Lung (tissue), 17 donors: ENCODE measurements at places on chromosomes 4 and X. TPM values are rescaled to one million over a fixed set of nuclear protein-coding genes. Genes with fewer than 3 reads are reported as not detected.

DNA sequence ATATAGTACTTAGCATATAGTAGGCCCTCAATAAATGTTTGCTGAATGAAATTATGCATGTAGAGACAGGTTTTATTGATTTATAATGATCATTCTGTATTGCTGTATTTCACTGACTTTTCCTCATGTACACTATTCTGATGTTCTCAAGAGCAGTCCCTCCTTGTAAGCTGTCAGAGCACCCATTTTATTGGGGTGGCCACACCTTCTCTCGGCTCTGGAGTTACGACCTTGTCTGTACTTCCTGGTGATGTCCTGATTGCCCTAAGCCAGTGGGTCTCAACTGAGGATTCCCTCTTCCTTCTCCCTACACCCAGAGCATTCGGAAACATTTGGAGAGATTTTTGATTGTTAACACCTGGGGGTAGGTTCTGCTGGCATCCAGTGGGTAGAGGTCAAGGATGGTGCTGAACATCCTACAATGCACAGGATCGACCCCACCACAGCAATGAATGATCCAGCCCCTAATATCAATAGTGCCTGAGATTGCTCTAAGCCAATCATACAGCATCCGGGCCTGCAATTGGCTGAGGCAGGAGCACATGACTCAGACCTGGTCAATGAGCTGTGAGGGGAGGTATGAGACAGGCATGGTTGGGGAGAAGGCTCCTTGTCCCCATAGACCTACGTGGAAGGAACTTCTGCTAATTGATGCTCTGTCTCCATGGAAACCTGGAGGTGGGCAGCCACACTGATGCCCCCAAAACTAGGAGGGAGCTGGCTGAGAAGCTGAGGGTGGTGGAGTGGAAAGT lies 58.8 kb downstream of the CLDN34 start:
- no peak for DNase-seq
- H3K27me3 ChIP-seq: peaks cover 12% of the 10 kb centered on the region
- no peaks in the 10 kb centered on the region for H3K4me1 ChIP-seq
- no peak overlapping the region for H3K4me3 ChIP-seq
- no peaks in the 10 kb centered on the region for H3K36me3 ChIP-seq

GRCh38 chr4:77201857-77202256 lies 44.9 kb downstream of the CCNG2 start:
- H3K27me3 ChIP-seq: no peaks in the 10 kb centered on the region
- no peak for DNase-seq
- no peak overlapping the region for H3K4me3 ChIP-seq
- no peak overlapping the region for H3K27ac ChIP-seq
- no peaks in the 10 kb centered on the region for H3K4me1 ChIP-seq

The EFNB1 gene
- polyA plus RNA-seq: 30.4 TPM

DNA sequence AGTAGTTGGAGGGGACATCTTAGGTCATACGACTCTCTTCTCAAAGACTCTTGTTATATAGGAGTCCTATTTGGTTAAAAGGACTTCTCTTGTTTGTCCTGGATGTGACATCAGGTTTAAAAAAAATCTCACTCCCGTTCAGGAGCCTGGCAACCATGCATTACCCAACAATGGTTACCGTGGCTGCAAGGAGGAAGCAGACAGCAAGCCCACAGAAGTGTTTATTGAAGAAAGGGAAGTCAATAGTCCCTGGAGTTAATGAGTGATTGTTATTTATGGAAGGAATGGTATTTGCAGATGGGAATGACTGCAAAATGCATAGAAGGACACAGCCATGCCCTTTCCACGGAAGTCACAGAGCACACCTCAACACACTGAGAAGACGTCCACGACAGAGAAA lies 75.9 kb upstream of the ENPP6 start:
- DNase-seq: peak; percentile 65
- no peaks in the 10 kb centered on the region for H3K27me3 ChIP-seq
- no peak overlapping the region for H3K27ac ChIP-seq
- H3K4me3 ChIP-seq: no peak overlapping the region
- H3K36me3 ChIP-seq: no peaks in the 10 kb centered on the region

DNA sequence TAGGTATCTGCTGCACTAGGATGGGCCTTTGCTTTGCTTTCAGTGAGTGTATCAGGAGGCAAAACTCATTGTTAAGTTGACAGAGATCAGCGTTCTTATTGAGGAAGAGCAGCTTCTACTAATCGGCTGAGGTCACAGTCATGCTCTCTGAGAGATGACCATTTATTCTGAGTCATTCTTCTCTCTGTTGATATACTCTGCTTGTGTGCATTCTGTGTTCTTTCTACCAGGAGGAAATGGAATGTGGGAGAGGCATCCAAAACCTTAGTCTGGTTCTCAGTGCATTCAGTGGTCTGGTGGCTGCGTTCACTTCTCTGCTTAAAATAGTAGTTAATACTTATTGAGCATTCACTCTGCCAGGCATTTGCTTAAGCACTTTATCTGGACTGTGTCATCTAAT lies 66.2 kb downstream of the RRAGB start:
- no peak for DNase-seq
- H3K4me1 ChIP-seq: no peaks in the 10 kb centered on the region
- no peak overlapping the region for H3K27ac ChIP-seq
- H3K4me3 ChIP-seq: no peak overlapping the region
- no peaks in the 10 kb centered on the region for H3K36me3 ChIP-seq

- no peaks in the 10 kb centered on the region for H3K36me3 ChIP-seq
- no peaks in the 10 kb centered on the region for H3K4me1 ChIP-seq
- no peak for DNase-seq
- H3K4me3 ChIP-seq: no peak overlapping the region
Measured at GRCh38 chr4:165828928-165829327, 44.1 kb upstream of the TLL1 start.

The ARMCX1 gene
- 10.1 TPM for polyA plus RNA-seq

The GAGE12H gene
- polyA plus RNA-seq: not detected

The LNX1 gene
- 1.4 TPM for polyA plus RNA-seq

DNA sequence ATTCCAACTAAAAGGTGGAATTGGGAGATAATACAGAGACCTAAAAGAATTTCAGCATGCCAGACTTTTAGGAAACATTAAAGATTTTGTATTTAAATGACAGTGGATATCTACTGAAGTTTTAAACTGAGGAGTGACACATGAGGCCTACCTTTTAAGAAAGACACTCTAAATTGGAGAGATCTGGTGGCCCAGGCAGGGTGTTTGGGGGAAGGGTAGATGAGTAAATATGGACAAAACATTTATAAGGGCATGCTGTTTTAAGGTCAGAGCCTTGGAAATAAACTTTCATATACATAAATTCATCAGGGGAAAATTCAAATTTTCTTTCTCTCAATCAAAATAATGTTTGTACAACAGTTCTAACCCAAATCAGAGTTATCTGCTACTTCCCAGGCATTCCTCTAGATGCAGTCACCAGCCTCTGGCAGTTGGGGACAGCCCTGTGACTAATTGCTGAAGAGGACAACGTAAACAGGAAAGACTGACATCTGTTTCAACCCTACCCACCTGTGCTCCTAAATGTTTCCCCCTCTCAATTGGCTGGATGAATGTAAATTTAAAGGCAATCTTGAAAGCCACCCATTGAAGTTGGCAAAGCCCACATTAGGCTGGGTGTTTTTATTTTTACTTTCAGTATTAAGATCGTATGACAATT lies 1646.9 kb upstream of the ADGRL3 start:
- no peaks in the 10 kb centered on the region for H3K4me1 ChIP-seq
- H3K36me3 ChIP-seq: no peaks in the 10 kb centered on the region
- H3K27ac ChIP-seq: no peak overlapping the region
- H3K27me3 ChIP-seq: no peaks in the 10 kb centered on the region
- no peak overlapping the region for H3K4me3 ChIP-seq

The NIPAL1 gene
- 0.53 TPM for polyA plus RNA-seq

DNA sequence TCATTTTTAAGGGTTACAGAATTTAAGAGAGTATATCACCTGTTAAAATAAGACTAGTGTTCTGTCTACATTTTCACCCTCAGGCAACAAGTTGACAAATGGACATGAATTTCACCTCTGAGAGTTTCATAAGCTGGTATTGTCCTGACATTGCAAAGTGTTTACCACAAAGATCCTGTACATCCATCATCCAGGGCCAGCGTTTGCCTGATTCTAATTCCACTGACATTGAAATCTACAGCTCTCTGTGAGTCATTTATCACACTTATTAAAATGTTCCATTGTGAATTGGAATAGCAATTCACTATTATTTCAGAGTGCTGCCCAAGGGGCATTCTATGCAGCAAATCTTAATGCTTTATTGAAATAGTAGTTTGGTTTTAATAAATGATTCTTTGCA lies 1499.4 kb upstream of the PCDH7 start:
- DNase-seq: no peak
- H3K27me3 ChIP-seq: no peaks in the 10 kb centered on the region
- no peak overlapping the region for H3K27ac ChIP-seq
- H3K36me3 ChIP-seq: no peaks in the 10 kb centered on the region
- no peaks in the 10 kb centered on the region for H3K4me1 ChIP-seq

GRCh38 chr4:65719635-65720034 lies 49.3 kb upstream of the EPHA5 start:
- H3K27me3 ChIP-seq: no peaks in the 10 kb centered on the region
- H3K36me3 ChIP-seq: no peaks in the 10 kb centered on the region
- H3K4me1 ChIP-seq: no peaks in the 10 kb centered on the region

- H3K36me3 ChIP-seq: no peaks in the 10 kb centered on the region
- no peak for DNase-seq
- no peaks in the 10 kb centered on the region for H3K27me3 ChIP-seq
Measured at GRCh38 chr4:105714071-105714521, 5.5 kb downstream of the GSTCD start.

DNA sequence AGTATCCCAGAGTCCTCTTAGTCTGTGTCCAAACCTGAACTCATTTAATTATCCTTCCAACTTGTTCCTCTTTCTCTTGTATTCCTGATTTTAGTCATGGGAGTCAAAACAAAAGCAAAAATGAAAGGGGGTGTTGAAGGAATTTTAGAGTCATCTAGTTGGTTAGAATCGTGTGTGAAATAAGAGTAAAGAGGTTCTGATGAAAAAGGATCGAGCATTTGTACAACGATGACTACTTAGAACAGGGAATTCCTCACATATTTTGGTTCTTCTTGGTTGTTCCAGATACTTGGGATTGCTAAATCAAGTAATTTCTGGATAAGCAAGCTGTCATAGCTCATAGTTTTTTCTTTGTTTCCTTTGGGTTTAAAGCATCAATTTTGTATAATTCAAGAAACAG lies 194.4 kb downstream of the BCOR start:
- H3K36me3 ChIP-seq: no peaks in the 10 kb centered on the region
- no peak overlapping the region for H3K4me3 ChIP-seq
- H3K27ac ChIP-seq: no peak overlapping the region
- peaks cover 15% of the 10 kb centered on the region for H3K4me1 ChIP-seq

GRCh38 chrX:66039944-66040343 lies at the start of gene VSIG4:
Gene VSIG4 (minus strand): TSS chrX:66040080. CDS start chrX:66039998, 82 bp downstream.
- no peak within 1 kb of the TSS for H3K4me3 ChIP-seq
- H3K4me1 ChIP-seq: no peaks in the 10 kb centered on the region
- H3K27me3 ChIP-seq: no peaks in the 10 kb centered on the region

DNA sequence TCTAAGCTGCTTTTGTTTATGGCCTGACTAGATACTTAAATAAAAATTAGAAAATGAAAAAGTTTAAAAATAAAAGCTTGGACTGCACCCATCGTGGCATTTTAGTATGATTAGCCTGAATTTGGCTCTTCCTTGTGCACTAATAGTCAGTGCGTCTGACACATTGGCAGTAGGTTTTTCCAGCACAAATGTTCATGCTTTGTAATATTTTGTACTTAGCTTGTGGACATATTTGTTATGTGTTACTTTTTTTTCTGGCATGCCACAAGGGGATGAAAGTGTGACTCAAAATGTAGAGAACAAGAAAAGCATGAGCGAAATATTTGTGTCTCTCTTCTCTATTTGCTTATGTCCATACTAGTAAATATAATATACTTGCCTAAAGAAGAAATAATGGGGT lies 359.3 kb downstream of the ADGRL3 start:
- no peaks in the 10 kb centered on the region for H3K36me3 ChIP-seq
- H3K27ac ChIP-seq: no peak overlapping the region
- DNase-seq: no peak
- no peaks in the 10 kb centered on the region for H3K4me1 ChIP-seq
- H3K4me3 ChIP-seq: no peak overlapping the region

DNA sequence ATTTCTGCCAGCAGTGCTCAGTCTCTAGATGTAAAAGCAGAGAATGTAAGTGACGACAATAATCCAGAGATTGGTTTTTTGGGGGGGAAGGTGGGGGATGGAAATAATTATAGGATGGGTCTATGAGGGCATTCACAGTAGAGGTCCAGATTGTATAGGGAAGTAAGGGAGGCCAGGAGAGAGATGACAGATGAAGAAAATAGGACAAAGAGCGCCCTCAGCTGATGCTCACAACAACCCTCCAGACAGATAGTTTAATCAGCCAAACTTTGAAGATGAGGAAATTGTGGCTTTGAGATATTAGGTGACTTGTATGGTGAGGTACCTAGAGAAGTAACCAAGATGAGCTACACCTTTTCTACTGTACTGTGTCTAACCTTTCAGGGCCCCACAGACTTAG lies 137.9 kb downstream of the MAGEB17 start:
- H3K36me3 ChIP-seq: no peaks in the 10 kb centered on the region
- DNase-seq: no peak
- no peak overlapping the region for H3K4me3 ChIP-seq
- no peaks in the 10 kb centered on the region for H3K27me3 ChIP-seq
- no peaks in the 10 kb centered on the region for H3K4me1 ChIP-seq

DNA sequence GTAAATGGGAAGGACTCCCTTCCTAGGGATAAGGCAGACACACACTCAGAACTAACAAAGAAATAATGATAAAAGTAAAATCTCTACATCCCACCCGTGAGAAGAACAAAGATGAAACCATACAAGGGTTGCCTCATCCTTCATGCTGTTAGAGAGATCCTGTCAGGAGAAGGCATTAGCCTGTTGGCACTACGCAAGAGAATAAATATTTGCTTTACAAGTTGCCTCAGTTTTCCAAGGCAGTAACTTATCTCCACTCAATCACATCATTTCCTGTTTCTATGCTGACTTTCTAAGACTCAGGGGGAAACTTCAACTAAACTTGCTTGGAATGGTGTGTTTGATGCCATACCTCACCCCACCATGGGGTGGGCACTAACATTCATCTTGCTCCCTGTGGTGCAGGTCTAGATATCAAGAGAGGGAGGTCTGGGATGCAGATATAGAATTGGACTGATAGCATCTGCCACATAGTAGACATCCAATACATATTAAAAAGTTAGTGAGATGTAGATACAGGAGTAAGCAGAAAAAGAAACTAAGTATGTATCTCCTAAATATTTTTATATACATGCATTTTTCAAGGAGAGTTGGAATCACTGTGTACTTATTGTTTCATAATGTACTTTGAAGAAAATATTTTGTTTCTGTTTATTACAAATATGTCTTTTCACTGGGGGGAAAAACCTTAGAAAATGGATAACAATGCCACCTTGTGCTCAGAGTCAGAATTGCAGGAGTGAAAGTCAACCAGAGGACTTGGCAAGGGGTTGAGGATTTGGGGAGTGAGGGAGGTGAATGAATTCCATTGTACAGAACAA lies 57.2 kb upstream of the BEX4 start:
- DNase-seq: no peak
- H3K4me1 ChIP-seq: no peaks in the 10 kb centered on the region
- no peak overlapping the region for H3K4me3 ChIP-seq
- no peaks in the 10 kb centered on the region for H3K27me3 ChIP-seq
- H3K27ac ChIP-seq: no peak overlapping the region
- H3K36me3 ChIP-seq: no peaks in the 10 kb centered on the region

- H3K4me3 ChIP-seq: no peak overlapping the region
- H3K27me3 ChIP-seq: no peaks in the 10 kb centered on the region
- DNase-seq: no peak
- no peak overlapping the region for H3K27ac ChIP-seq
Measured at GRCh38 chrX:8201896-8202331, 30.8 kb upstream of the VCX2 start.
